ENCODE measurements at places on chromosomes 4 and X. TPM values are rescaled to one million over a fixed set of nuclear protein-coding genes. Genes with fewer than 3 reads are reported as not detected.

- H3K27ac ChIP-seq = no peak overlapping the region
- no peaks in the 10 kb centered on the region for H3K4me1 ChIP-seq
- no peak overlapping the region for H3K4me3 ChIP-seq
- no peaks in the 10 kb centered on the region for H3K36me3 ChIP-seq
Observed at GRCh38 chr4:99179626-99180025, 35.5 kb upstream of the ADH4 start.

RNF175 gene
- 0.34 TPM for total RNA-seq

DNA sequence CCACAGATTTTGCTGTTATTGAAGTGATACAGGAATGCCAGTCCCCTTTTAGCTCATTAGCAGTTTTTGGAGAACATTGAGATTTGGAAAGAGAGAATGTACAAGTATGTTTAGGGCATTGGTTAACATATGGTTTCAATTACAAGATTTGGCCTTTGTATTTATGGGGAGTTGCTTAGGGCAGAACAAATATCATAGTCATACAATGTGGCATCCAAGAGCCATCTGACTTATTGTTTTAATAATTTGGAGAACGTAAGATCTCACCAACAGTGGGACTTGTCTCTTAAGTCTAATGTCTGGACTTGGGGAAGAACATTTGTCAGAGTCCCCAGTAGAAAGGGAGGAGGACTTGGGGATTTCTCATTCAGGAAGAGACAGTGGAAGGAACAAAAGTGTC is 166.1 kb downstream of the STK32B start:
- no peak overlapping the region for H3K27ac ChIP-seq
- no peaks in the 10 kb centered on the region for H3K4me1 ChIP-seq
- H3K4me3 ChIP-seq = no peak overlapping the region
- no peaks in the 10 kb centered on the region for H3K27me3 ChIP-seq

GRCh38 chr4:130028552-130028951 is 932.6 kb downstream of the C4orf33 start:
- H3K4me1 ChIP-seq = peaks cover 55% of the 10 kb centered on the region
- H3K27ac ChIP-seq = peak overlapping the region; percentile 85
- no peaks in the 10 kb centered on the region for H3K36me3 ChIP-seq
- H3K27me3 ChIP-seq = no peaks in the 10 kb centered on the region

HPSE gene
- 0.11 TPM for total RNA-seq

SLC2A9 gene
- total RNA-seq = 0.72 TPM

- no peak overlapping the region for H3K27ac ChIP-seq
- no peak overlapping the region for H3K4me3 ChIP-seq
- H3K36me3 ChIP-seq = no peaks in the 10 kb centered on the region
- no peaks in the 10 kb centered on the region for H3K27me3 ChIP-seq
- no peak for DNase-seq
Observed at GRCh38 chr4:185019456-185020292, 1.4 kb downstream of the HELT start.

- no peak for DNase-seq
- H3K27me3 ChIP-seq = no peaks in the 10 kb centered on the region
- H3K27ac ChIP-seq = no peak overlapping the region
- H3K4me3 ChIP-seq = no peak overlapping the region
- H3K36me3 ChIP-seq = no peaks in the 10 kb centered on the region
Observed at GRCh38 chrX:153245288-153245731, 66.2 kb downstream of the MAGEA1 start.

ARSJ gene
- not detected for total RNA-seq

SMIM43 gene
- total RNA-seq = not detected

MOB1B gene
- 55.6 TPM for total RNA-seq

- H3K27me3 ChIP-seq = no peaks in the 10 kb centered on the region
- H3K4me3 ChIP-seq = no peak overlapping the region
- H3K4me1 ChIP-seq = no peaks in the 10 kb centered on the region
- H3K27ac ChIP-seq = no peak overlapping the region
- H3K36me3 ChIP-seq = no peaks in the 10 kb centered on the region
Observed at GRCh38 chr4:43452948-43453347, 560.4 kb downstream of the GRXCR1 start.

- H3K4me1 ChIP-seq = no peaks in the 10 kb centered on the region
- H3K27me3 ChIP-seq = no peaks in the 10 kb centered on the region
- DNase-seq = no peak
- H3K36me3 ChIP-seq = no peaks in the 10 kb centered on the region
- H3K27ac ChIP-seq = no peak overlapping the region
- H3K4me3 ChIP-seq = no peak overlapping the region
Observed at GRCh38 chrX:29911673-29912072, 303.7 kb upstream of the MAGEB2 start.

- H3K36me3 ChIP-seq = no peaks in the 10 kb centered on the region
- no peak overlapping the region for H3K4me3 ChIP-seq
- no peak for DNase-seq
- no peaks in the 10 kb centered on the region for H3K27me3 ChIP-seq
Observed at GRCh38 chr4:118975449-118976192, 87.0 kb downstream of the SYNPO2 start.

- H3K27ac ChIP-seq = no peak overlapping the region
- H3K27me3 ChIP-seq = no peaks in the 10 kb centered on the region
- H3K4me1 ChIP-seq = no peaks in the 10 kb centered on the region
- DNase-seq = no peak
Observed at GRCh38 chr4:10730590-10730989, 46.0 kb upstream of the CLNK start.

DNA sequence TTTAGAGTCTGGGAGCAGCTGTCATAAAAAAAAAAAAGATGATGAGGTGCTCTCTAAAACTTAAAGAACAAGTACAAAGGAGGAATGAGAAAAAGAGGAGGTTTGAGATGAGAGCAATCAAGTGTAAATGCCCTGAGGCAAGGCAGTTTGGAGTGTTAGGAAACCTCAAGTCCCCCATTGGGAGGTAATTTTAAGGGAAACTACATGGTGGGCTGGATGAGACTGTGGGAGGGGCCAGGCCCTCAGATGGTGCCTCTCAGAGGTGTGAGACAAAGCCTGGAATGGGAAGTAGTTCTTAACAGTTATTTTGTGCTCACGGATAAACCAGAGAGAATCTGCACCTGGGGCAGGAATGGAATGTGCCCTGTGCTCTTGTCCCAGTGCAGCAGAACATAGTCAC is 1.9 kb upstream of the MAGEB3 start:
- no peak for DNase-seq
- H3K4me3 ChIP-seq = no peak overlapping the region
- H3K27ac ChIP-seq = no peak overlapping the region
